ENCODE measurements at places on chromosomes 6 and 20.
A peak's percentile ranks its signal among the peaks of the same experiment; 100 is the strongest.

DNA sequence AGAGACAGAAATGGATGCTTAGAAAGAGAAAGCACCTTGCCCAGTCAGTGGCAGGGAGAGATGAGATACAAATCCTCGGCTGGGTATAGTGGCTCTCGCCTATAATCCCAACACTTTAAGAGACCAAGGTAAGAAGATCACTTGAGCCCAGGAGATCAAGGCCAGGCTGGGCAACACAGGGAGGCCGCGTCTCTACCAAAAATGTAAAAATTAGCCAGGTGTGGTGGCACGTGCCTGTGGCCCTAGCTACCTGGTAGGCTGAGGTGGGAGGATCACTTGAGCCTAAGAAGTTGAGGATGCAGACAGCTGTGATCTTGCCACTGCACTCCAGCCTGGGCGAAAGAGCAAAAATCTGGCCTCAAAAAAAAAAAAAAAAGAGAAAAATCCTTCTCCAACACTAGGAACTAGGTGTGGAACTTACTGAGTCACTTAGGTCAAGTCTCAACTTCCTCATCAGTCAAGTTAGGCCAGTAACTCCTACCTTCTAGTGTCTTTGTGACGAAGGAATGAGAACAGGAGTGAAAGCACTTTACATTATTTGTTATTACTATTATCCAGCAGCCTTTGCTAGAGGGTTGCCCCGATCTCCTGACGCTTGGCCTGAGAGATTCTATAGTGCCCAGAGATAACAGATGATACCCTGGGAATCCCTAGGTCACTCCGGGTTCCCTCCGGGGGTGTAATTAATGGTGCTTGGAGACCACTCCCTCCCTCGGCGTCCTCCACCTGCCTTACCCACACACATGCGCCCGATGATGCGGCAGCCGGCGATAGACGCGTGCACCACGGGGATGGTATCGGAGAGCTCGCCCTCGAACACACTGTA is 918 bp downstream of the EIF6 start:
- no peak for DNase-seq

GRCh38 chr6:52049252-52050050 is 38.0 kb downstream of the PKHD1 start:
- peak; percentile 41 for DNase-seq

- no peak for DNase-seq
Observed at GRCh38 chr20:6579824-6580223, 187.7 kb upstream of the BMP2 start.

DNA sequence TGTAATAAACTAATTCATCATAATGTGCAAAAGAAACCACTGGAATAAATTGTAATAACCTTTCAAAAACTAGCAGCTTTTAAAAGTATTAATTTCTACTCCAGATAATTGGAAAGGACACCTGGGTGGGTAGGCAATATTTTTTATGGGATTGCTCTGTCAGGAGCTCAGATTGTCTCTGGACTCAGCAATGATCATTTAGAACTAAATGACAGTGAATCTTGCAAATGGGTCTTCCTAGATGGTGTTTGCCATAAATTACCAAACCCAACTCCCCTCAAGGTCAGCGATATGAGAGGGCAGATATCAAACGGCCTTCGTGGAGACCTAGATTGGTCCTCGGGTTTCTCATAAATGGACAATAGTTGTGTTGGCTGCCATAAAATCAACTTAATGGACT is 181.9 kb downstream of the HS3ST5 start:
- DNase-seq: no peak

GRCh38 chr6:67353861-67354260 is 1281.2 kb upstream of the ADGRB3 start:
- DNase-seq: no peak

GRCh38 chr6:21997119-21998037 is 299.5 kb downstream of the PRL start:
- no peak for DNase-seq

- no peak for DNase-seq
Observed at GRCh38 chr6:149324428-149324827, 6.9 kb downstream of the TAB2 start.

DNA sequence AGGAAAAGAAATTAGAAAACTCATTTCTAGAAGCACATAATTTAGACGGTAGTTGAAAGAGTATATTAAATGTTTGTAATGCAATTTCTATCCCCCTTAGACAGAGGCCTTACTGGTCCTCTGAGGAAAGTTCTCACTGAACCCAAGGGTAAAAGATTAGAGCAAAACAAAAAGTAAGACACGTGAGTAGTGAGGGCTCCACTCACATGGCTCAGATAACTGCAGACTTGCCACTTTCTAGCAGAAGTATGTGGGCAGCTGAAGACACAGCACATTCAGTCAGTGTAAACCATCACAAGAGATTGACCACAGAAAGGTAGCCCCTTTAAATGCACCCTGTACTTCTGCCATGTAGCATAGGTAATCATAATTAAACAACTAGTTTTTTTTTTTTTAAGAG is 193.8 kb downstream of the BTBD9 start:
- no peak for DNase-seq

DNA sequence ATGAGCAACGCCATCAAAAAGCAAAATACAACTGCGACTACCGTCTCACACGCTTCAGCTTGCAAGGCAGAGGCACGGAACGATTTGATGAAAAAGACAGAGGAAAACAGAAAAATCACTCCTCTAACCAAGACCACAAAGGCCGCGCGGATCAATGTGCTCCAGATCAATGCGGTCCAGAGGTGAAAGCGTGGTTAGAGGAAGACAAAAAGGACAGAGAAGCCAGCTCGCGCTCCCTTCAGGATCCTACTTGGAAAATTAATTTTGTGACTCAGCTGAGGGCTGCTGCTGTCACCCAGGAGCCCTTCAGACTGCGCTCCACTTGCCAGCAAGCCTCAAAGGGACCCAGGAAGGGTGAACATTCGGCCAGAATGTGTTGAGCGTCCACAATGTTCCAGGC is 140.2 kb upstream of the RPS6KA2 start:
- no peak for DNase-seq

GRCh38 chr6:37483917-37484785 is 15.5 kb downstream of the CCDC167 start:
- peak; percentile 79 for DNase-seq

- DNase-seq: no peak
Observed at GRCh38 chr6:81750681-81751387, 1.6 kb downstream of the TENT5A start.

GRCh38 chr6:30689022-30689865 is 1.5 kb downstream of the NRM start:
- no peak for DNase-seq

GRCh38 chr6:14310960-14311359 is 193.4 kb downstream of the CD83 start:
- DNase-seq: no peak

- DNase-seq: no peak
Observed at GRCh38 chr6:122845916-122846612, 57.0 kb downstream of the SMPDL3A start.

DNA sequence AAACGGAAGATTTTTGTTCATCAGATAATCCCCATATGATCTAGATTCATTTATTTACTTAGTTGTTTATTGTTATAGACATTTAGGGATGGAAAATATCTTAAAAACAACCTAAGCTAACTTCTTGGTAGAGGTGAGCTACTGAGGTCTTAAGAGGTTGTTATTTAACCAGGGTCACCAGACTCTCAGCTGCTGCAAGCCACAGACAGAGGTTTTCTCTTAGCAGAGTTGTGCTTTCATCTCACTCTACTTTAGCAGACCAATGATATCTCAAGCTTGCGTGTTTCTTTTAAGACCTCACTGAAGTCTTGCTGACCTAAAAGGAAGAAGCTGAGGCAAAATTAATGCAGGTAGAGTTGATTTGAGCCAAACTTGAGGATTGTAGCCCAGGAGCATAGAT is 43.6 kb downstream of the NCOA7 start:
- DNase-seq: no peak

DNA sequence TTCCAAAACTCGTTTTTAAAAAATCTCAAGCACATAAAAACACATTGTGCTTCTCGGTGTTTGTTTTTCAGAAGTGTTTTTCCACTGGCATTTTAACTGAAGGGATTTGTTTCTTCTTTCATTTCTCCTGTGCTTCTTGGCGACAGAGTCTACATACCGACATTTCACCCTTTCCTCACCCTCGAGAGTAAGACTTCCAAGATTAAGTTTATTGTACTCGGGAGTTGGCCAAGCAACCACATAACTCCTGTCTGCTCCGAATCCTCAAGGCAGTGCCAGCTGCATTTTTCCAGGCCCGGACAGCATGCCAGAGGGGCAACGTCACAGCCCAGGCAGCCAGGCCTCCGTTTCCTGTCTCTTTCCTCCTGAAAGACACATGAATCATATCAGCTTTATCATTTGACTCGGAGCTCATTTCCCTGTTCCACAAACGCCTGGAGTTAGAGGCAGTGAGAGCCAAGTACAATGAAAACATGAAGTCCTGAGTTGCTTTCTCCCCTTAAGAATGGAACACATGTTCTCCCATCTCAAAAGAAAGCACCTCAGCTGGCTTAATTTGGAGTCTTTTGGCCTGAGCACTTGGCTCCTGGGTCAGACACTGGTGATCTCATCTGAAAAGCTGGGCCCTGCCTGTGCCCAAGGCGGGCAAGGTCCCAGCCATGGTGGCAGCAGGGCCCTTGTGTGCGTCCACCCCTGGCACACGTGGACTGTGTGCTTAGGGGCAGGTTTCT is 23.2 kb upstream of the FAM50B start:
- no peak for DNase-seq

DNA sequence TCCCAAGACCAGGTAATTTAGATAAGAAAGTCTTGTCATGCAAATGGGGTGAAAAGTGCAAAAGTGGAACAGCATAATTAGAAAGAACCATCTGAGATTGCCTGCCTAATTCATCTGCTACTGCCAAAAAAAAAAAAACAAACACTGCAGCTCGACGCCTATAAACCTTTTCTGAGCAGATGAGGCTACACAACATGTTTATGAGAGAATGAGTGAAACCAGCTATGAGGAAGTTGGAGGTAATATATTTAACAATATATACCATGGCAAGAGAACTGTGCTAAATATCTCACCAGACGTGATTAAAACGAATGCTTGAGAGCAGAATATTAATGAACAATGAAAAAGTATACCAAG is 50.0 kb downstream of the LAMA4 start:
- no peak for DNase-seq

DNA sequence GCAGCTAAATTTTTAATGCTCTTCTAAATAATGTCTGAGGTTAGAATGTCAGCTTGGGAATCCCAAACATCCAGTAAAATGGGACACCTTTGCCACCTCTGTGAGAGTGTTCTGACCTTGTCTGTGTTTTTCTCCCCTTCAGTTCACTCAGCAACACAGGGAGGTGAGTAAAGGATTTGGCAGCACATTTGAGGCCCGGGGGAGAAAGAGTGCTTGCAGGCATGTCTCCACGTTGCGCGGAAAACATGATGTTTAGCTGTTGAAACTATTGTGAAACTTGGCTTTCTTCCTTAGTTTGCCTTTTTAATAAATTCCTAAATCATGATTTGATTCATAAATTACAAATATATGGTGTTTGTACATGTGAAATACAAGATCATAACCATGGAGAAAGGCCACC is 707.8 kb upstream of the FLRT3 start:
- no peak for DNase-seq

GRCh38 chr6:167742719-167743303 is 83.9 kb upstream of the AFDN start:
- DNase-seq: no peak

- no peak for DNase-seq
Observed at GRCh38 chr6:5464099-5464885, 203.0 kb downstream of the FARS2 start.

GRCh38 chr6:15017261-15017660 is 228.6 kb upstream of the JARID2 start:
- peak; percentile 51 for DNase-seq

GRCh38 chr20:45752746-45753145 is 30.6 kb downstream of the SPINT4 start:
- peak; percentile 53 for DNase-seq

DNA sequence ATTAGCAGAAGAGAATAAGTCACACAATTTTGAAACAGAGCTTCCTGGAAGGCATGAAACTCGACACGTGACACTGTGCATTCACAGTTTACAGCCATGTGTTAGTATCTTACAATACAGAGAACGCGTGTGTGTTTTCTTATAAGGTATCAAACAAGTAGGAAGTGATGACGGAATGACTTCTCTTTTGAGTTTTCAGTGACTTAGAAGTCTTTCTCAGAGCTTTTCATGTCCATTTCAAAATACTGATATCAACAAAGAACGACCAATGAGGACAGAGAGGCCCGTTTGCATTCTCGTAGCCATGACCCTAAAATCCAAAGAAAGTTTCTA is 36.6 kb upstream of the DUSP22 start:
- no peak for DNase-seq

DNA sequence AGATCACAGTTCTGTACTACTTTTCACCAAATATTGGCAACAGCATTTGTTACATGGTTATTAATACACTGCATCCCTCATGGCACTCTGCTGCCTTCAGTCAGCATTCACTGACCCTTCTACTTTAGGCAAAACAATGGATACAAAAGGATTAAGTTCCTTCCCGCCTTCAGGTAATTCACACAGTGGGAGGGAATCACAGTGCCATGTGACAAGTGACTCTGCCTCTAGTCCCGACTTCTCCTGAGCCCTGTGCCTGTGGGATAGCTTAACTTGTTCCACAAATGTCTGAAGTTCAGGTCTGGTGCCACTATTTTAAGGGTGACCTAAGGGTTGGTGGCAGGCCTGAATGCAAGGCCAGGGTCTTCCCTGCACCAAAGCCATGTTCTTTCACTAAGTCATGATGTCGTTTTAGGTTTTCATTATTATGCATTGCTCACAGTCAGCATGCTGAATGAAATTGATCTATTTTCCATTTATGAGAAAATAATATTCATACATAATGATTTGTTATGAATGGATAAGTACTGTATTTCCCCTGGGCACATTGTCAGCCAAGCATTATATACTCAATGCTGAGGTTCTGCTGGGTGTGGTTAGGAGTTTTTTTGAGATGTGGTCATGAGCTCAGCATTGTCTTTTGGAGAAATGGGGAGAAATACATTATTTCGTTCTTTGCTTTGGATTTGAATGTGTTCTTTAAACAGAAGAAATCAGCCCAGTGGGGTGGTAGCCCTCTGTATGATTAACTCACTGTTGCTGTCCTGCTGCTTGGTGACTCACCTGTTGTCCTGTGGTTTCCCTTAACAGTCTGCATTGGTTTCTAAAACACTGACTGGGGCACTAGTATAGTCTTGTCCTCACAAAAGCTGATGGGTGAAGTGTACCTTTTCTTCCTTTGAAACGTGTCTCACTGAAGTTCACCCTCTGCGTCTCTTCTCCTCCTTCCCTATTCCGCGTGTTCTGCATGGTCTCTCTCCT is 66.4 kb downstream of the AFDN start:
- DNase-seq: peak; percentile 28

DNA sequence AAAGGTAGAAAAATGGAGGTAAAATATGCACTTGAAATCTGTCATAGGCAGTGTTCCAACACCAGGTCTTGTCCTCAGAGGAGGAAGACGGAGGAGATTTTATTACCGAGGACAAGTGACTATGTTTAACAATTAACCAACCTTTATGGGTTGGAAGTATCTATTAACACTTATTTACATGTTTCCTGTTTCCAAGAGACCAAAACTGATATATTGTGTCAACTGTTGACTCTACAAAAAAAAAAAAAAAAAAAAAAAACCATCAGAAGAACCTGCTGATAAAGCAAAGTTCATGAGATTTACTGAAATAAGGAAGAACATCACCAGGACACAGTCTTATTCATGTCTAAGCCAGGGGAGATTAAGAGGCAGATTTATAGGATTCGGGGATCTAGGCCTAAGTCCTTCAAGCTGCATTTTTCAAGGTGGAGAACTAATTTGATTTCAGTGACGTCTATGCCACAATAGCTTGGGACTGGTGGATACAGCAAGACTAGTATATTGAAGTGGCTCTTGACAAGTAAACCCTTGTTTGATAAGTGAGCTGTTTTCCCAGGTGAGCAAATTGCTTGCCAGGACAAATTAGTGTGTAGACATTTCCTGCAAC is 126.6 kb upstream of the NAA20 start:
- no peak for DNase-seq

Data from activated CD4-positive, alpha-beta T cell treated with anti-CD3 and anti-CD28 coated beads, Interleukin-2, Interleukin-6, amounts not matched to agents 100 ng/mL and 50 ng/mL, durations not matched to agents 16 hours and 8 hours (primary cell).